Effector memory CD4-positive, alpha-beta T cell (primary cell): ENCODE measurements at places on chromosomes 7 and 10.

DNA sequence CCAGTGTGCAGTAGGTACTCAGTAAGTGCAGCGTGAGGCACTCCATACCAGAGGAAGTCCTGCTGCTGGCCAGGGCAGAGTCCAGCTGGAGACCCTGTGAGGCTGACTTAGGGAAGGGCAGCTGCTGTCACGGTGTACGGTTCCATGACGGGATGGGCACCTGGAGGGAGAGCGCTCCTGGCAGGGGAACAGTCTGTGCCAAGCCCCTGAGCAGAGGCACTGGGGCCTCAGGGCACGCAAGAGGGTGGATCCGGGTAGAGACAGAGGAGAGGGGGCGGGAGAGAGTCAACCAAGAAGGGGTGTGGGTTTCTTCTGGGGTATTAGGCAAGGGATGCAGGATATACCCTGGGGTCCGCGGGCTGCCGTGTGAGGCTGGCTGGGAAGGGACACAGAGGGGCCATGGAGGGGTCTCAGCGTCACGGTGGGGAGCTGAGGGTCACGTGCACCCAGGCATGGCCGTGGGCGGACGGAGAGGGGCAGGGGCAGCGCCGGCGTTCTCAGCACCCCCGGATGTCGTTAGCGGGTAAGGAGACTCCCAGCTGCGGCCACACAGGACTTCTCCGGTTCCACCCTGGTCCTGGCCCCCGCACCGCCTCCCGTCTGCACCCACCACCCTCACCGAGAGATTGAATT, 70.5 kb downstream of the MICALL2 start:
- no peak for DNase-seq

DNA sequence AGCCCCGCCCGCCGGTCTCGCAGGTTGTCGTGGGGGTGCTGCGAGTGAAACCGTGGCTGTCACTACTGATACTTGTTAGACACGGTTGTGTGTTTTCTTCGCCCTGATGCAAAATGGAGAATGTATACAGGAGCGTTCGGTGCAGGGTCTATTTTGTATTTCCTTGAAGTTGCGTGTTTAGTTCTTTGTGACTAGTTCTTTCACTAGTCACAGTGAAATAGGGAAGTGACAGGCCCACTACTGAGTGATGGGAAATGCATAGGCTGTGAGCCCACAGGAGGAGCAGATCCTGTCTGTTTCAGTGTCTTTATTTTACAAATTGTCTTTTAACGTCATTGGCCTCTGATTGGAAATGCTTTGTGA, 675 bp downstream of the ABRAXAS2 start:
- no peak for DNase-seq

DNA sequence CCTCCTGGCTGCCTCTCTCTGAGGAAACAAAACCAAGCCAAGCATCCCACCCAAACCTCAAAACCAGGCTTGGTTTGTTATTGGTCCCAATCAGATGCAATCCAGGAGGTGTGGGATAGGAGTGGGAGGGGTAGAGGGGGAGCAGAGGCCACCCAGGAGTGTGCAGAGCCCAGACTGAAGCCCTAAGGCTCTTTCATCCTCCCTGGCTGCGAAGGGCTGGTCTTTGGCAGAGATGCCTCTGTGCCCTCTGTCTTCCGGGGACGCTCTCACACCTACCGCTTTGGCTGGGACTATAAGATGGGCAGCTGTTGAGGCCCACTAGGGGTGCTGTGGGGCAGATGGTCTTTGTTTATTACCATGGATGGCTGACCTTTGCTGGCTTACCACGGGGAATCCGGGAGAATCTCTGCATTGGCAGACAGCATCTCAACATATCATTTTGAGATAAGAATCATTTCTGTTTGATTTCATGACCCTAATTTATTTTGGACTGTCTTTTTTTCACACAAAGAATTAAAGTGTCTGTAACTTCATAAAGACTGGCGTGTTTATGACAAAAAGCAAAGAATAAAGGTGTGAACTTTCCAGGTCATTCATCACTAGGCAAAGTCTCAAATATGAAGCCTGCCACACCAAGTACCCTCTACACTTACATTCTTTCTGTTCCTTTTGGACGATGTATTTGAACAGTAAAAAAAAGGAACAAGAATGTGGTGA, 6.5 kb upstream of the DENND2A start:
- no peak for DNase-seq

DNA sequence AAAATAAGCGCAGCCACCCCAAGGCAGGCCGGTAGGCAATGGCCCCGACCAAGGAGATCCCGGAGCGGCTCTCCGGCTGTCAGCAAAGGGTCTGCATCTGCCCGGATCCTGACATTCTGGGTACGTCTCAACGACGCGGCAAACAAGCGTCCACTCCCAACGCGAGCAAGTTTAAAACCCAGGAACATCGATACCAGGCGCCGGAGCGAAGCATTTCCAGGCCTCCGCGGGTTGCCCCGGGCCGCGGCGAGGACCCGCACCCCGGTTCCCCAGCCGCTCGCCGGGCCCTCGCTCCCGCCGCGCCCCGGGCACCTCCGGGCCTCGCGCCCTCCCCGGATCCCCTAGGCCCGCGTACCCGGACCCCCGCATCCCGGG, 453 bp downstream of the URGCP start:
- no peak for DNase-seq

GRCh38 chr7:135855846-135856245, 107.2 kb upstream of the FAM180A start:
- DNase-seq, result no peak

- no peak for DNase-seq
Measured at GRCh38 chr7:116802746-116803152, 59.6 kb upstream of the CAPZA2 start.

GRCh38 chr10:43930777-43931176, 282.1 kb upstream of the ZNF32 start:
- DNase-seq, result no peak

- peak; percentile 17 for DNase-seq
Measured at GRCh38 chr7:98930921-98931320, 52.6 kb downstream of the TRRAP start.

DNA sequence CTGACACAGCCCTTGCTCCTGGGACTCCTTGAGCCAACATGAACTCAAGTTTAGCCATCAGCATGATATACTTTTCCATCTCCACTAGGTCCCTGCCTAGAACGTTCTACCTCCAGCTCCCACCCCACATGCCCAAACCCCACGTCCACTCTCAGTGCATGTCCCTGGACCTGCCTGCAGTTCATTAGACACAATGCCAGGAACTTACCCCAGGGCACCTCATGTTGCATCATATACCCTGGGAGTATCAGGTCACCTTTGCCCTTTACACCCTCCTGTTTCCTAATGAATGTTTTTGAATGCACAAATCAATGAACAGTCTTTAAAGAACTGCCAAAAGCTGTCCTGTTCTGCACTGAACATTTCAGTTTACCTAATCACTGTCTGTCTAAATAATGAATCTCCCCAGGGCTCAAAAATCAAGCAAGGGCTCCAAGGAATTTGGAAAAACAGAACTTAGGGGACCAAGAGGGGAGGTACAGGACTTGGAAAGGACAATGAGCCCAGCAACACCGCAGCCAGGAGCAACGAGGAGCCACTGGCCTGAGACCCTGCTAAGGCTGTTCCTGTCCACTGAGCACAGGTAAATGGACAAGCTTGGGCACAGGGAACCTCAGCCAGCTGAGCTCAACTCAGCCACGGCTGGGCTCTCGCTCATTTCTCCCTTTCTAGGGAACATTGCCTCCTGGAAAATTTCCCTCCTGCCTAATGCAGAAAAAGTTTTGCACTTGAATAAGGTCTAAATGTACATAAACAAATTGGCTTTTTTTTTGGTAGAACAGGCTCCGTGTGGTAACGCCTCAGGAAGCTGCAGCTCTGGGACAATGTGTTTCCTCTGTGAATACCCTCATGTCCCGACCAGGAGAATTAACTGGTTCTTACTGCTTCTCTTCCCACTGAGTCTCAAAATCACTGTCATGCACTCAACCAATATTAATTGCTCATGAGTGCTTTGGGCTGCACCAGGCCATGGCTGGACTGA, 7.4 kb downstream of the MAT1A start:
- no peak for DNase-seq

DNA sequence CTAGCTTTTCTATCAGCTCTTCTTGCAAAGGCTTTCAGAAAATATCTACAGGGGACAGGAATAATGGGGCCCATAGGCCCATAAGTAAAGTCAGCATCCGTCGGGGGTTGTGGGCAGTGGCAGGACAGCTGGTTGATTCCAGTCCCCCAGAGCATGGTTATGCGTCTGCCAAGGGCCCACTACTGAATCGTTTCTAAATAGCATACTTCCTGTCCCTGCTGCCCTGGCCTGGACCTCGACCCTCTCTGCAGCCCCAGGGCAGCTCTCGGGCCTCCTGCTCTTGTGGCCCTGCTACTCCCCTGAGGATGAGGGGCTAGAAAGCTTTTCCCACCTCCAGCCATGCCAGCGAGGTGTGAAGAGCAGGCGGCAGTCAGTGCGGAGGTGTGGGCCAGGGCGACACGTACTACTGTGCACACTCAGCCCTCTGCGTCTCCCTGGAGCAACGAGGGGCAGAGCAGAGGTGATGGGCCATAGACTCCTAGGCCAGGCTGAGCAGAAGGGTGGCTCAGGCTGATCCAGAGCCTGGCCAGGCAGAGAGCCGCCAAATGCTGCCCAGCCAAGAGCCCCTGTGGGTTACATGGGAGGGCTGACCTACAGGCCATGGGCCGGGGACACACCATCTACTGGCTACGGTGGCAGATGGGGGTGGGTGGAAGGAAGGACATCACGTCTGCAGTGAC, 4.7 kb upstream of the OPN4 start:
- DNase-seq, result no peak

GRCh38 chr10:14879124-14879927, 660 bp downstream of the SUV39H2 start:
- peak; percentile 14 for DNase-seq

- DNase-seq, result no peak
Measured at GRCh38 chr10:96712662-96713271, 7.5 kb downstream of the PIK3AP1 start.

- no peak for DNase-seq
Measured at GRCh38 chr10:109982812-109983211, 25.0 kb upstream of the ADD3 start.

- no peak for DNase-seq
Measured at GRCh38 chr7:43639858-43640491, 57.1 kb downstream of the STK17A start.

- DNase-seq, result no peak
Measured at GRCh38 chr7:35777121-35777520, 23.7 kb upstream of the SEPTIN7 start.

DNA sequence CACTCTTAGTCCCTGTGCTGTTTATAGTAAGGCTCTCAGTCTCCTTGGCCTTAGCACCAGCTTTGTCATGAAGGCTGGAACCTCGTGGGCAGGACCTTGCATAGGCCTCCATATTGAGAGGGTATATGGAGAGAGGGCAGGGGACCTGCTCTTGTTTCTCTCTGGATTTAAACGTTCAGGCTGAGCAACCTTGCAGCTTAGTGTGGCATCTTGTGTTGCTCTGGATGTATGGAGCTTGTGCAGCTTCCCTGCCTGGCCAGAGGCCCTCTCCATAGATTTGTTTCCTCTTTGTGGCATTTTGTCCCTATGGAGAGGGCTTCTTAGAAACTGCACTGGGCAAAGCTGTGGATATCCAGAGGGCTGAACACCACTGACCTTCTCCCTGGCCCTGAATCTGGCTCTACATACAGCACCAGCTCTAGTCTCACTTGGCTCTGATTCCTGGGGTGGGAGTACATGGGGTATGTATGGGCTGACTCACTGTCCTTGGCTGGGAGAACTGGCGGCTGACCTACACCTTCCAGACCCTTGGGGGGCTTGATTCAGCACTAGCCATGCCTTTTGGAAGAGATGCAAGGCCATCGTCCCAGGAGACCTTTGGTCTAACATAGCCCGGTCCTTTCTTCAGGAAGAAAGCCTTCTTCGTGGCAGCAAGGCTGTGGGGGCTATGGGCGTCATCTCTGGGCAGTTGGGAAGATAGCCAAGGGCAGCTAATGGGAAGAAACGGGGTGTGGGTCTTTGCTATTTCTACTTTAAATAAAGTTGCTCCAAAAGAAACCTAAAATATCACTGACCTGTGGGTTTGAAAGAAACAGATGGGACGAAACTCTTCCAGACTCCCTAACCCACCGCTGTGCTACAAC, 30.5 kb downstream of the ITPRIP start:
- DNase-seq, result no peak

DNA sequence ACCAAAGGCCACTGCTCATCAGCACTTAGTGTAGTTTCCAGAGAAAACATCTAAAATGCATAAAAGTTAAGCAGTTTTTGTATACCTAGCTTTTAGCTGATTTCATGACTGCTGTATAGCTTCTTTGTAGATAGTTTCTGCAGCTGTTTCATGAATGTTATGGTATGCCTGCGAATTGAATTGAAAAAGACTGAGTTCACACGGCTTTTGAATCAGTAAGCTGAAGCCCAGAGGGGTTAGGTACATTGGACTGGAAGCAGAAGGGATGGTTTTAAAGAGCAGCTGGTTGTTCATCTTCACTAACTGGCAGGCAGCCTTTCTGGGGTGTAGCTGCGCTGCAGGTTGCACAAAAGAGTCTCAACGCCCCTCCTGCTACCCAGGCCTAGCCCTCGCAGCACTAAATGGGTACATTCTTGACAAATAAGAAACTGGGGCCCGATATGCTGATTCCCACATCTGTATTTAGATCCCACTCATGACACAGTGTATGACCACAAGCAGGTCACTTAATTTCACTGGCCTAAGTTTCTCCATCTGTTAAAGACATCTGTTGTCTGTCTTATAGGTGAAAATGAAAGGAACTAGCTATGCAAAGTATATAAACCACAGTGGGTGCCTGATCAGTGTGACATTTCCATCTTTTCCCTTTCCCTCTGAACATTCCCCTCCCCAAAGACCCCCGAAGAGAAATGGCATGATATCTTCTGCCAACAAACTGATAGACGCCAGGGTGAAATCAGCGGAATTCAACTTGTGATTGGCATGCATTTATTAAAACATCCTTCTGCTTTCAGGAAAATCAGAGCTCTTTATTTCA, 85.9 kb upstream of the AGBL3 start:
- DNase-seq, result no peak

DNA sequence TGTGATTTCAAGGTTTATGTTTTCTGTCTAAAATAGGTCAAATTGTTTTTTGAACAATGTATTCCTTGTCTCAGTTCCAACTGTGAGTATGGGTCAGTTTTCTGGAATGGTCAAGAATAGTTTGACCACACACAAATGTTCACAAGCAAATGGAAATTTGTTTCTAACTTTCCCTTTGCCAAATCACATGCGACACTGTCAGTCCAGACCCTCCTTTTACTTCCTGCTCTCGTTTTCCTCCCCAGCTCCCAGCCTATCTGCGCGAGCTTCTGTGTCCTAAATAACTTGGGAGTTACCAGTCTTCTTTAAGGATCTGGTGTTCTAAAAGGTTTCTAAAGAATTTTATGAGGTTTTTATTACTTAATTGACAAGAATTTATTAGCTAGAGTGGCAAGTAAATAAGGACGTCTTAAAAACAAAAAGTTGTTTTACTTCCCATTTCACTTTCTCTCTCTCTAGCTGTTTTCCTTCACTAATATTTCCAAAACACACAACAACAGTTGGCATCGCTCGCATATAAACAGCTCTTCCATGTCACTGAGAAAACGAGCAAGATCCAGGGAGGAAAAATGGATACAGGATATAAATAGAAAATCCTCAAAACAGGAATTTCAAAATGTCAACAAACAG, 266.1 kb upstream of the KLF6 start:
- no peak for DNase-seq
